ENCODE measurements at places on chromosomes 16 and 17.
A peak's percentile ranks its signal among the peaks of the same experiment; 100 is the strongest.

DNA sequence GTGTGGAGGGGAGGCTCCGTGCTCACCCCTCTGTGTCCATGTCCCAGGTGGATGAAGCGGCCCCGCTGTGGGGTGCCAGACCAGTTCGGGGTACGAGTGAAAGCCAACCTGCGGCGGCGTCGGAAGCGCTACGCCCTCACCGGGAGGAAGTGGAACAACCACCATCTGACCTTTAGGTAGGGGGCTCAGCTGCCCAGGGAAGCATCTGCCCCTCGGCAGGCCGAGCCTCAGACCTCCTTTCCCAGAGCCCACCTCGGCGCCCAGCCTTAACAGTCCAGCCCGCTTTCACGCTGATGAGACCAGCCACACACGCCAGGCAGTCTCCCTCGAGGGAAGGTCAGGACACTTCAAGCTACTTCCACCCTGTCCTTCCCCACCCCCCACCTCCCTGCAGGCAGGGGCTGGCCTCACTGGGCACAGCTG, 12.7 kb downstream of the MMP15 start:
- no peak for DNase-seq

- DNase-seq, result no peak
Measured at GRCh38 chr16:88695218-88695617, 8.9 kb upstream of the SNAI3 start.

DNA sequence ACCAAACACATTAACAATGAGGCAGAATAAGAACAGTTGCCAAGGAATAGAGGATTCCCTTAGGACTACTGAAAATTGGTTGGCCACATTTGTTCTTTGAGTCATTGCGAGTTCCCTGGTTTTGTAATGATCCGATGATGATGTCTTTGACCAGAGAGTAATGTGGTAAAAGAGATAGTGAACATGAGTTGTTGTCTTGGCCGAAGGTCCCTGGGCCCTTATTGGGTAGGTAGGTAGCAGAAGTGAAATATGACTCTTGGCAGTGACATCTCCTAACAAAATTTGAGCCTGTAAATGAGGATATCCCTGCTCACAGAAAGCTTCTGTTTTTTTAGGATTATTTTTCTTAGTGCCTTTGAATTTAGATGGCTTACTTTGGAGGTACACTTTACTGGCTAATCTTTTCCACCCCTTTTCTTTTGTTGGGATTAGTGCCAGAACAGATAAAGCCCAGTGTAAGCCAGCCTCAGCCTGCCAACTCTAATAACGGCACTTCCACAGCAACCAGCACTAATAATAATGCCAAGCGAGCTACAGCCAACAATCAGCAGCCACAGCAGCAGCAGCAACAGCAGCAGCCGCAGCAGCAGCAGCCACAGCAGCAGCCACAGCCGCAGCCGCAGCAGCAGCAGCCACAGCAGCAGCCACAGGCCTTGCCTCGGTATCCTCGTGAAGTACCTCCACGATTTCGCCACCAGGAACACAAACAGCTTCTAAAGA, 47.2 kb downstream of the TNRC6A start:
- DNase-seq, result no peak

GRCh38 chr16:79402356-79402755, 198.2 kb downstream of the MAF start:
- no peak for DNase-seq

DNA sequence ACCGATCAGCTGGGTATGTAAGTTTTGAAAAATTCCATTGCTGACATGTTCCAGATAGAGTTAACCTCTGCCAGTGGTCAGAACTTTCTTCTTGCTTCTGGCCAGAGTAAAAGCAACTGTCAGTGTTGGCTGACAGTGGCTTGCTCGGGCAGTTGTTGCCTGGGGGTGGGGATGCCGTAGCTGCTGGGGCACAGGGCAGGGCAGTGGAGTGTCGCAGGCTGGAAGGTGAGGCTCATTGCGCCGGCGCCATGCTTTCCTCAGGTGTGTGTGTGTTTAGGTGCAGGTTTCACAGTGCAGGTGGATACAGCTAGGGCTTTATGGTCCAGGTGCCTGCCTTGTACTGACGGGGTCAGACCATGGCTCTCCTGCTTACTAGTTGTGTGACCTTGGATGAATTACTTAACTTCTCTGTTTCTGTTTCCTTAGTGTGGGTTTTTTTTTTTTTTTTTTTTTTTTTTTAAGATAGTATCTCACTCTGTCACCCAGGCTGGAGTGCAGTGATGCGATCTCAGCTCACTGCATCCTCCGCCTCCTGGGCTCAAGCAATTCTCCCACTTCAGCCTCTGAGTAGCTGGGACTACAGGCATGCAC, 156.4 kb downstream of the SNX29 start:
- no peak for DNase-seq

DNA sequence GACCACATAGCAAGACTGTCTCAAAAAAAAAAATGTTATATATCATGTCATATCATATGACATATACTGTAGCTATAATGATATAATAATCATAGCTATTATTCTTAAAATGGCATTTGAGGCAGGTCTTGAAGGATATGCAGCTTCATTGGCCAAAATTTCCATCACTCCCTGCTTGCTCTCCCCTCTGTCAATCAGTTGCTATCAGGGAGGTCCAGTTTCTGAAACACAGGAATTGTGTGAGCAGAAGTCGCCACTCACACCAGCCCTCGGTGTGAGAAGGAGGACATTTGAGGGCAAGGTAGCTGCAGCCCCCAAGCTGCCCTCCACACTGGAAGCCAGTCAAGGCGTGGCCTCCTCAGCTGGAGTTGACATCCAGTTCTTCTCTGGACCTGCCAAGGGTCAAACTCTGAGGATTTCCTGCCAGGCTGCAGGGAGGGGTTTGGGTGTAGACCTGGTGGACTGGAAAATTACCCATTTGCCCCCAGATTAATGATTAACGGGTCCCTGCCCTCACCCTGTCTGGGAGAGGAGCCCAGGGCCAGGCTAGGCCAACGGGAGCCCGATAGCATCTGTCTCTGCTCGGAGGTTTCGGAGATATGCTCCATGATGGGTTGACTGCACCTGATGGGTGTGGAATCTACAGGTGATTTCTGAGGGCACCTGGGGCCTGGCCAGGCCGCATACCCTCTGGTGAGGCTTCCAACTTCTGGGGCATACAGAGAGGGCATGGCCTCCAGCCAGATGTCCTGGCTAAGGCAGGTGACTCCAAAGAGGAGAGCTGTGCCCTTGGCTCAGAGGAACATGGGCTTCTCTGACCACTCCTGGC, 18.8 kb downstream of the WNT9B start:
- no peak for DNase-seq

DNA sequence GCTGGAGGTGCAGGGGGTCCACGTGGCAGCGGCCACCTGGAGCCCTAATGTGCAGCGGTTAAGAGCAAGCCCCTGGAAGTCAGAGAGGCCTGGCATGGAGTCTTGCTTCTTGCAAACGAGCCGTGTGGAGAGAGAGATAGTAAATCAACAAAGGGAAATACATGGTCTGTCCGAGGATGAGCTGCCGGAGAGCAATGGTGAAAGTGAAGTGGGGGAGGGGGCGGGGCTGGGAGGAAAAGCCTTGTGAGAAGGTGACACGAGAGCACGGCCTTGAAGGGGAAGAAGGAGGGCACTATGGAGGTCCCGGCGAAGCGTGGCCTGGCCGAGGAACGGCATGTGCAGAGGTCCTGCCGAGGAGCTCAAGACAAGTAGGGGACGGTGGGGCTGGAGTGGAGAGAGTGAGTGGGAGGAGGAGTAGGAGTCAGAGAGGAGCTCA, 6.0 kb upstream of the SERPINF1 start:
- no peak for DNase-seq

DNA sequence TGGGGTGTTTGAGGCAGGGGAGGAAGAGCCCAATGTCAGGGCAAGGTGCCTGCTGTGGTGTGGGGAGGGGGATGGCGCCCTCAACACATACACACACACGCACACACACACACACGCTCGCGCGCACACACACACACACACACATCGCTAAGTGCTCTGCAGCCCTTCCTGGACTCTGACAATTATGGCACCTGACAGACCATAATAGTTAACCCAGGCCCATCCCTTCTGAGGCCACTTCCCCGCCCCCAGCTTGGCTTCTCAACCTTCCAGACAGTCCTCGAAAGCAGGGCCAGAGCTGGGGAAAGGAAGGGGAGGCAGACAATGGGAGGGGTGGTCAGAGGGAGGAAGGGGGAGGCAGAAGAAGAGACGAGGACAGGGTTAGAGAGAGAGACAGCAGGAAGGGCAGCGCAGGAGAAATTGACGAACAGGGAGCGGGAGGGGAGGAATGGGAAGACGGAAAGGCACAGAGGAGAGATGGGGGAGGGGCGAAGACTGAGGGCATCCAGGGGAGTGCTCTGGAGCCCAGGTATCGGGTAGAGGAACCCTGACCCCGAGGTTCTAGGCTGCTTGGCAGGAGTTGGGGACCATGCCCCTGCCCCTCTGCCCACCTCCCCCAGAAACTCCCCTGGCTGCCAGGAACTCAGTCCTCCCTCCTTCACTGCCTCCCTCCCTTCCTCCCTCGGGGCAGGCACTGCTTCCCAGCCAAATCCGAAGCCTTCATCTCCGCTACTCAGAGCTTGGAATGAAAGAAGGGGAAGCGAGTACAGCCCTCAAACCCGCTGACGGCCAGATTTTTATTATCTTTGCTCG, 4.0 kb downstream of the SRCIN1 start:
- peak; percentile 75 for DNase-seq

DNA sequence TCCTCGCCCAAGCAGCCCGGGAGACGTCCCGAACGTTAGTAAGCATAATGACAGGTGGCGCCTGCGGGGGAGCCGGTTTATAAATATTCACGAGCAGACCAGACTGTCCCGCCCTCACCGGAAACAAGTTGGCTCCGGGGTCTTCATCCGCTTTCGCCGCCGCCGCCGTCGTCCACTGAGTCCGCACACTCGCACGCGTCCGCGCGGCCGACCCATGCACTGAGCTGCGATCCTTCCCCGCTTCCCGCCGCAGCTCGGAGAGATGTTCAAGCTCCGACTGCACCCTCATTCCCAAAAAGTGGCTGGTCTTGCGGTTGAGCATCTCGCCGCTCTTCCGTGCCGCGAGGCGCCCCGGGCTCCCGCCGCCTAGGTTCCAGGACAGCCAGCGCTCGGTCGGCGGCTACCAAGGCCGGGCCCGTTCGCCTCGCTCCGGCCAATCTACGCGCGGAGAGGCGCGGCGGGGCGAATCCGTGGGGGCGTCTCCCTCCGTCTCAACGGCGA, 385 bp downstream of the CFAP119 start:
- DNase-seq, result no peak

GRCh38 chr16:11258553-11259492, 2.8 kb upstream of the SOCS1 start:
- DNase-seq, result no peak

DNA sequence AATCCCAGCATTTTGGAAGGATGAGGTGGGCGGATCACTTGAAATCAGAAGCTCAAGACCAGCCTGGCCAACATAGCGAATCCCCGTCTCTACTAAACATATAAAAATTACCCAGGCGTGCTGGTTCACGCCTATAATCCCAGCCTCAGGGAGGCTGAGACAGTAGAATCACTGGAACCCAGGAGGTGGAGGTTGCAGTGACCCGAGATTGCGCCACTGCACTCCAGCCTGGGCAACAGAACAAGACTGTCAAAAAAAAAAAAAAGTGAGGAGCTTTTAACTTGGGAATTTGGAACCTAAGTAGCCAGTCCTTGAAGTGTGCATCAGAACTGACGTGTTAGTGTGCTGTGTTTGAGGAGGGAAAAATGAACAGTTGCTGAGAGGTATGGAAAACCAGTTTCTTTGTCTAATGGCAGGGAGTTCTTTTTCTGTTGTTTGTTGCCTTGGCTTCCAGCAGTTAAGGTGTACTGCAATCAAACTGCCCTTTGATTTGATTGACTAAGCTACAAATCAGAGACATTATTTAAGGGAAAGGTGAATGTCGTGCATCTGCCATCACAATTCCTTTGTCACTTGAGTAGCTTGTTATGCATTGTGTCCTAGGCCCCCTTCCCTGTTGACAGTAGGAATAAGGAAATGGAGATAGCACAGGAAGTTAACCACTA, 8.6 kb upstream of the DUSP14 start:
- no peak for DNase-seq

DNA sequence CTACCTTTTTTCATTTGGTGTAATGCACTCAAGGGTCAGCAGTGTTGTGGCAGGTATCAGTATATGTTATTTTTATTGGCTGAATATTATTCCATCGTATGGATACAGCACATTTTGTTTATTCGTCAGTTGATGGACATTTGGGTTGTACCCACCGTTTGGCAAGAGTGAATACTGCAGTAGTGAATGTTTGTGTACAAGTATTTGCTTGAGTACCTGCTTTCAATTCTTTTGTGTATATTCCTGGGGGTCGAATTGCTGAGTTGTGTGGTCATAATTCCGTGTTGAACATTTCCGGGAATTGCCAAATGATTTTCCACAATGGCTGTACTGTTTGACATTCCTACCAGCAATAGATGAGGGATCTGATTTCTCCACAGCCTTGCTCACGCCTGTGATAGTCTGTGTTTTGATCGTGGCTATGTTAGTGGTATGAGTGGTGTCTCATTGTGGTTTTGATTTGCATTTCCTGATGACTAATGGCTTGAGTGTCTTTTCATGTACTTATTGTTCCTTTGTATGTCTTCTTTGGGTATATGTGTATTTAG, 108.4 kb downstream of the OR1D5 start:
- DNase-seq, result no peak

DNA sequence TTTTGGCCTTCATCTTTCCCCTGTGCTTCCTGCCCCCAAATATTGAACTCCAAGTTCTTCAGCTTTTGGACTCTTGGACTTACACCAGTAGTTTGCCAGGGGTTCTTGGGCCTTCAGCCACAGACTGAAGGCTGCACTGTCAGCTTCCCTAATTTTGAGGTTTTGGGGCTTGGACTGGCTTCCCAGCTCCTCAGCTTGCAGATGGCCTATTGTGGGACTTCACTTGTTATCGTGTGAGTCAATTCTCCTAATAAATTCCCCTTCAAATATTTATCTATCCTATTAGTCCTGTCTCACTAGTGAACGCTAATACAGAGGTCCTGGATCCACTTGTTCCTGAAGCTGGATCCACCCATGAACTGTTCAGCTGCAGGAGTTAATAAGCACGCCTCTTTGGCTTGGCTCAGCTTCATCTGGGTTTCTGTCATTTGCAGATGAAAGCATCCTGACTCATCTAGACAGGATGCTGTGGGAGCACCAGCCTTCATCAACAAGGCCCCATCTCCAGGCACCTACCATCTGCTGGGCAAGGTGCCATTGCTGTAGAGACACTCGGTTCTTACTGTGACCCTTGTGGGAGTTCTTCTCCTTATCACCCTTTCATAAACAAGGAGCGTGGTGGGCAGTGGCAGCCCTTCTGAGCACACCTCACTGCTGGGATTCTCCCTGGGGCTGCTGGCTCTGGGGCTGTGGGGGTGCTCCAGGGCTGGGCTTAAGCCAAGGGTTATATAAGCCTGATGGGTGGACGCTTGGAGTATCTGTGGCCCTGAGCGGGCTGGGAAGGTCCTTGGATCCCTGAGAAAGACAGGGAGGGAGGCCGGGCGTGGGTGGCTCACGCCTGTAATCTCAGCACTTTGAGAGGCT, 23.1 kb downstream of the LAT start:
- DNase-seq, result no peak

GRCh38 chr16:2019921-2020831, 591 bp downstream of the NPW start:
- DNase-seq, result no peak

DNA sequence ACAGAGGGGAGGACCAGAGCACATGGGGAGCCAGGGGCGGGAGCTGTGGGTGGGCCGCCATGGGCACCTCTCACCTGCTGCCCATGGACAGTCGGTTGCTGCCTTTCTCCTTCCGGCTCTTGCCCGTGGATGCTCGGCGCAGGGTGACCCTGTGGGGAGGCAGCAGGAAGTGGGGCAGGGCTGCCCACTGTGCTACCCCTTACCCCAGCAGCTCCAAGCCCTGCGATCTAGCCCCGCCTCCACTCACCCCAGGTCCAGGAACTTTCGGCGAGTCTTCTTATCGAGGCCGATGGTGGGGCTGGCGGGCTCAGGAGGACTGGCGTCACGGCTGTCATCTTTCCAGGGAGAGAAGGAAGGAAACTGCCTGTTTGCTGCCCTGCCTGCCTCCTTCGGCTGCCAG, 14.2 kb downstream of the SAMD14 start:
- DNase-seq, result no peak
